ENCODE measurements at places on chromosomes 12 and 14.

DNA sequence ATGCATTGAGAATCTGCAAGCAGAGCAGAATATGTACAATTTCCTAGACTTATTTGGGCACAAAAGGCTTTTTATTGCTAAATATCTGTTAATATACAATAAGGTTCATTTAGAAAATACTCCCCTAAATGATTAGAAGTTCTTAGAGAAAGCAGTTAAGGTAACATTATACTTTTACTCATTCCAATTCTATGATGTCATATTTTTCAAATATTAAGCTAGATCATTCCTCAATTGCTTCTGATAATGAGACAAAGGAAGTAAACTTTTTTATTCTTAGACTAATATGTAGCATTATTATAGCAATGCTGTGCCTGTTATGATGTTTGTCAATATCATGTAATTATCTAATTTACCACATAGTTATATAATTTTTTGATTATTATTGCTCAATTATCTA is 447.0 kb downstream of the SLC16A7 start:
- no peak for DNase-seq

- peak; percentile 83 for DNase-seq
These were observed 3.7 kb upstream of the SETD1B start for GRCh38 chr12:121799842-121800693.

DNA sequence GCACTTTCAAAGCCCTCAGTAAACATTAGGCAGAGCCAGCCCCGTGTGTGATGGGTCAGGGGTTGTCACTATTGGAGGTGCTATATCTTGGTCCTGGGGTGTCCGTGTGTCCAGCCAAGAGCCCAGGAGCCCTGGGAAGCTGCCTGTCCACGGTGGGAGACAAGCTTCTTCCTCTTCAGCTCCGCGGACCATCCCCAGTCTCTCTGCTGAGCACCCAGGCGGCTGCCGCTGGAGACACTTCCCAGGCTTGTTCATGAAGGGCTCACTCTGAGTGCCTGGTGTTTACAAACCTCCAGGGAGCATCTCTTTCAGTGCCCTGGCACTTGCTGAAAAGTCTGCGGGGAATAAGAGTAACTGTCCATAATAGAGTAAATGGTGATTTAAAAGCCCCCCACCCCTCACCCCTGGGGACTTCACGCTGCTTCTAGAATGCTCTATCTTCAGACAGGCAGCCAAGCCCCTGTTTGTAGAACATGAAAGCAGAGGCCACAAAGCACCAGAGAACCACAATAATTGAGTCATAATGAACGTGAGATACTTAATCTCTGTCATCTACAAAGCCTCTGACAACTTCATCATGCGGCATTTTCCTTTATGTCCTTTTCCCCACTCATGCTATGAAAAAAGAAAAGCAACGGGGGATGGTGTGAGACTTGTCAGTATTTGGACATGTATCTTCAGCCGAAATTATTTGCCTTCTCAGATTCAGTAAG is 178.6 kb downstream of the TMEM132C start:
- no peak for DNase-seq

- DNase-seq, result no peak
These were observed 24.7 kb downstream of the RTRAF start for GRCh38 chr14:52013984-52014600.

GRCh38 chr14:94494085-94494484 is 15.2 kb downstream of the SERPINA12 start:
- DNase-seq, result no peak

DNA sequence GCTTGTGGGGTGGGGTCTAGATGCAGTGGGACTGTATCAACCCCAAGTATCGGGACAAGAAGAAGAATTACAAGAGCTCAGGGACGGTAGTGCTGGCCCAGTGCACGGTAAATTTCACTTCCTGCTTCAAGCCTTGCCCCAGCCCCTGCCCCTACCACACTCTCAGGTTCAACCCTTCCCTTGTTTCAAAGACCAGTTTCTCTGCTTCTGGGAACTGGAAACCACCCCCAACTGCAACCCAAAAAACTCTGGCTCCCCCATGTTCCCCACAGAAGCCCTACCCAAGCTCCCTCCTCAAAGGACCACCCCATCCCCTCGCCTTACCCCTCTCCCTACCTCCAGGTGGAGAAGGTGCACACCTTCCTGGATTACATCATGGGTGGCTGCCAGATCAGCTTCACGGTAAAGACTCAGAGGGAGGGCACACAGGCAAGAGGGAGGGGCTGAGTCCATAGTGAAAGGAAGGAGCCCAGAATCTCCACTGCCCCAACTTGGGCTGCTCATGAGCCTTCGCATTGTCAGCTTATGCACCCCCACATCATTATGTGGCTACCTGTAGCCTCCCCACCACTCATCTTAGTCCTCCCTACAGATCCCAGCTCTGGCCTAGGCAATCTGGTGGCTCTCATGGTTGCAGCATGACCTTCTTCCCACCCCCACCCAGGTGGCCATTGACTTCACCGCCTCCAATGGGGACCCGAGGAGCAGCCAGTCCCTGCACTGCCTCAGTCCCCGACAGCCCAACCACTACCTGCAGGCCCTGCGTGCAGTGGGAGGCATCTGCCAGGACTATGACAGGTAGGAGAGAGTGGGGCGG is 4.3 kb downstream of the CPNE6 start:
- DNase-seq, result no peak

DNA sequence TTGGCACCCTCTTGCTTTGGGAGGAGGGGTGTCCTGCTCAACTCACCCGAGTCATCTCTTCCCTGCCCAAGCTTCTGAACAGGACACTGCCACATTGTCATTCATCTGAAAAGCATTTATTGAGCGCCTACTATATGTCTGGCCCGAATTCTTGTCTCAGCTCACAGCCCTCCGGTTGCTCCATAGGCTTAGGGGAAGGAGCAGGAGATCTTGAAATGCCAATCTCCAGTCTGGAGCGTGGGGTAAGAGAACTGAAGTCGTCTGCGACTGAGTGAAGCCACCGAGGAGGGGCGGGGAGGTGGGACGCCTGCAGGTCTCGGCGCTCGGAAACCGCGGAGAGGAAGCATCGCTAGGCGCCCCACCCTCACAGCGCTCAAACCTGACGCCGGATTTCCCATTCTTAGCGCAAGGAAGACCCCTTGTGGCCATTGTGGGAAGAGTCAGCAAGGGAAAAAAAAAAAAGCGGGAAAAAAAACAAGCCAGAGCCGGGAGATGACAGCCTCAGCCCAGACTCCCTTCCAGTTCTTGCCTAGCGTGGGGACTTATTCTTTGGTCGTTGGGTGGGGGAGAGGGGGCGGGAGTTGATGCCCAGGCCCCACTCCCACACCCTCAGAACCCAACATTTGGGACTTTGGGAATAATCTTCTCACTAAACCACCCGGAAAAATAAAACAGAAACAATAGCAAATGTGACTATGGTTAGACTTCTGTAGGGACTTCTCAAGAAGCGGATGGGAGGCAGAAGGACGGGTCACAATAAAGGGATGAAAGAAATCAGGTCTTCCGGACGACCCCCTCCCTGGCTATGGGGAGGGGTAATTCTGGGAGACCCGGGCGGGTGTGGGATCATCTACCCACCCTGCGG is 28.2 kb upstream of the SMUG1 start:
- DNase-seq, result peak; percentile 79

DNA sequence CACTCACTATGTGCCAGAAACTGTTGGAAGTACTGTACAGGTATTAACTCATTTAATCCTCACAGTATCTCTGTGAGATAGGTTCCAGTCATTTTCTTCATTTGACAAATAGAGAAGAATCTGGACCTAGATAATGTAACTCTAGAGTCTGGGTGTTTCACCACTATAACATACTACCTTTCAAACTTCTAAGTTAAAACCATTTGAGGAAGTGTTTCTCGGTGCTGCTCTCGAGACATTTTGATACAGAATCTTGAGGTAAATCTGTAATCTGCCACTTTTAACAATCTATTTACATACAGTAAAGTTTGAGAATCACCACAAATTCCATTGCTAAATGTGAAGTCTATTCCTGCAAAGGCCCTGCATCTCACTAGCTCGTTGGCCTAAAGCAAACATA is 8.8 kb downstream of the OLR1 start:
- no peak for DNase-seq

DNA sequence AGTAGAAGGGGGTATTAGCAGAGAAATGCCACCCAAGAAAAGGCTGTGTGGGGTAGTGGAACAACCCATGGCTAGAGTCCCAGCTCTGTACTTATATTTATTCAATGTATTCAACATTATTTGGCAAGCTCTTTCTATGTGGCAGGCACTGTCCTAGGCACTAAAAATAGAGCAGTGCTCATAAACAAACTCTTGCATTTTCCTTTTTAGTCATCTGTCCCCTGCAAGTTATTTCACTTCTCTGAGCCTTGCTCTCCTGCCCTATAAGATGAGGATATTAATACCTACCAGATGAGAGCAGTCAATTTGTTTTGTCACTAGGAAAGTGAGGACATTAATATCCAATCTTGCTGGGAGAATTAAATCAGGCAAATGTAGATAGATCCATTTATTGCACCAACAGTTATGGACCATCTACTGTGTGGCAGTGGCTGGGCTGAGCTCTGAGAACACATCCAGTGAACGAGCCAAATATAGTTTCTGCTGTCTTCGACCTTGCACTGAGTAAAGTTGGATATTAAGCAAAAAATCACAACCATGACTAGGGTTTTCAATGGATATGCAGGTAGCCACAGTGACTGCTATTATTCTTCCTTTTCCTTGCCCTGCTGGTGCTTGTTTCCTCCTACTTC is 314.3 kb upstream of the TBX3 start:
- DNase-seq, result no peak

DNA sequence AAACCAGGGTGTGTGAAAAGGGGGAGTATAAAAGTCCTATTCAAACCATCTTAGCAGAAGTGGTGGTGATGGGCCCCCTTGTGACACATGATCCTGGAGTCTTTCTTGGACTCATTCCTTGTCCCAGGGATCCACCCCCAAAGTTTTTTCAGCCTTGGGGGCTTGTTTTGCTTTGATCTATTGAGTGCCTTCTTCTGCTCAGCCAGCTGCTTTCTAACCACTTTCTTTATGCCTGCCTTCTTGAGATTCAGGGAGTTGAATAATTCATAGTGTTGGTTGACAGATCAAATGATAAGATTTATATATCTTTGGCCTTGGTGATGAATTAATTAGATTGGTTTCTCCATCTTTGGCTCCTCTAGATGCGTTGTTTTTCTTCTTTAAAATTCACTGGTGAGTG is 926.7 kb downstream of the DIO2 start:
- no peak for DNase-seq

DNA sequence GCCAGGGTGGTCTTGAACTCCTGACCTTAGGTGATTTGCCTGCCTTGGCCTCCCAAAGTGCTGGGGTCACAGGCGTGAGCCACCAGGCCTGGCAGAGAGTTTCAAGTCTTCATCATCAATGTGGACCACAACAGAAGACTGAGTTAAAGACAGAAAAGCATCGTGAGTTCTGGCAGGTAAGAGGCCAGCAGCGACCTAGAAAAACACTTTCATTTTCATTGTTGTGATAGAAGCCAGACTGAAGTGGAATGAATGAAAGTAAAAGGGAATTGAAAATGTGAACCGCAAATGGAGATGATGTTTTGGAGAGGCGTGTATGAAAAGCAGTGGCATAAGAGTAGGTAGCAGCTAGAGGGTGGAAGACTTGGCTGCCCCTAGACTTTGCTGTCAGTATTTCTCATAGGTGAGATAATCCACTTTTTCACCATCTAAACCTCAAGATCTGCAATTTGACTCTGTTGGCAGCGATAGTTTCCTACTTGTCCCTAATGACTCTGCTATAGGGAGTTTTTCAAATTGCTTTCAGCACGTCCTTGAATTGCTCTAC is 47.1 kb upstream of the PLEKHA5 start:
- no peak for DNase-seq

GRCh38 chr12:43289426-43289801 is 262.6 kb downstream of the ADAMTS20 start:
- DNase-seq, result no peak

DNA sequence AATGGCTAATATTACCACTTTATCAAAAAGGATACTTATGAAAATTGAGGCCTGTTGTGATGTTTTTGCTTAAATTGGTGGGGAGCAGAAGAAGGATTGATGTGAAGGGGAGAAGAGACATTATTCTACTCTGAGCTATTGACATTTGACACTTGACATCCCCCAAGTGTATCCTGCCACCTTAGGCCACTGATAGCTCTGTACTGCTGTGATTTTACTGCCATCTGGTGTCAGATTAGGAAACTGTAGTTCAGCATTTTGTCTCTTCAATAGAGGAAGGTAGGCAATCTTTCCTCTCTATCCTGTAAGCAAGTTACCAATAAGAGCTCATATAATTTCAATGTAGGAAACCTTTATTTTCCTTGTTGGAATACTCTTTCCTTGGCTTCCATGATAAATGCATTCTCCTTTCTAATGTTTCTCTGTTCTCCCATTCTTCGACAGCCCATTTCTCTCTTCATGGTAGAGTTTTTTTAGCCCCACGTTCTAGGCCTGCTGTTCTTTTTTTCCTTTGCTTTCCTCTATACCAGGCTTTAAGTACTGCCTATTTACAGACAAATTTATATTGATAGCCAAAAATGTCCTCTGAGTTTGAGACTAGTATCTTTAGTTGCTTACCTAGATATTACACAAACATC is 46.3 kb downstream of the PPHLN1 start:
- peak; percentile 61 for DNase-seq

DNA sequence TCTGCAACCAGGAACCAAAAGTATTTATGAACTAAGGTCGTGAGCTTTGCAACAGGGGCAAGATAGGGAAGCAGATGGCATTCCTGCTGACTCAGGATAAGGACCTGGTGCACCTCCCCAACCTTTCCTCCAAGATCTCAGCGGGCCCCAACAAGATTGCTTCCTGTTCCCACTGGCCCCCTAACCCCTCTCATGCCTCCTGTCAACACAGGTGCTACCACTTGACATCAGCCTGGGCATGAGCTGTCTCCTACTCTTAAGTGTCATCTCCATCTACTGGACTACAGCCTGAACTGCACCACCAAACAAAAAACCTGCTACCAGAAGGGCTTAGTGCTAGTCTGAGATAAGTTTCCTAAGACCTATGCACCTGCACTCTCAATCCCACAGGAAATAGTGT is 32.7 kb downstream of the MED6 start:
- DNase-seq, result no peak

DNA sequence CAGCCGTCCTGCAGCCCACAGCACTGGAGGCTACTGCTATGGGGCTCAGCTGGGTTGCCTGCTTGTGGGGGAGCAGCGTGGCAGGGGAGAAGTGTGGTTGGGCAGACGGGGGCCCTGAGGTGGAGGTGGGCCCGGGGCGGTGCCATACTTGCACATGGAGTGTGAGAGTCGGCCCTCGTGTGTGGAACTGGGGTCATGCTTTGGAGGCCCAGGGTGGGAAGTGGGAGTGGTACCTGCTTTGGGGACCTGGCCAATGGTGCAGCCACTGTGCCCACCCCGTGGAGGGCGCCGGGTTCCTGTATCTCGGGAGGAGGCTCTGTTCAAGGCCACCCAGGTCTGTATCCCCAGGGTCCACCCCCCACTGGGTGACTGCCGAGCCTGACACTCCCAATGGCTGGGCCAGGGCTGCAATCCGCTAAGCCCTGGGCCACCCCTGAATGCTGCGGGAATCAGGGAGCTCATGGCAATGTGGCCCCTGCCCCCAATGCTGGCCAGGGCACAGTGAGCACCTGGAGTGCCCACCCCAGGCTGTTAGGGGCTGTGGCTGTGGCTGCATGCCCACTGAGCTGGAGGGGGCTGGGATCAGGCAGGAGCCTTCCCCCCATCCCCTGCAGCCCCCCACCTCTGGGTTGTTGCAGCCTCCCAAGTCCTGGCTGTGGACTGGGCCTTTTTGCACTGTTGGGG is 157.9 kb upstream of the SLC38A2 start:
- DNase-seq, result no peak

Data from CD4-positive, alpha-beta T cell treated with Interleukin-15 for 4 hours (primary cell).